Kidney (tissue), 22 donors: ENCODE measurements at places on chromosomes 16 and 17. TPM values are rescaled to one million over a fixed set of nuclear protein-coding genes. Genes with fewer than 3 reads are reported as not detected.

Gene HS3ST6
- 0.73 TPM for polyA plus RNA-seq

Gene NGFR
- polyA plus RNA-seq = 9.4 TPM

DNA sequence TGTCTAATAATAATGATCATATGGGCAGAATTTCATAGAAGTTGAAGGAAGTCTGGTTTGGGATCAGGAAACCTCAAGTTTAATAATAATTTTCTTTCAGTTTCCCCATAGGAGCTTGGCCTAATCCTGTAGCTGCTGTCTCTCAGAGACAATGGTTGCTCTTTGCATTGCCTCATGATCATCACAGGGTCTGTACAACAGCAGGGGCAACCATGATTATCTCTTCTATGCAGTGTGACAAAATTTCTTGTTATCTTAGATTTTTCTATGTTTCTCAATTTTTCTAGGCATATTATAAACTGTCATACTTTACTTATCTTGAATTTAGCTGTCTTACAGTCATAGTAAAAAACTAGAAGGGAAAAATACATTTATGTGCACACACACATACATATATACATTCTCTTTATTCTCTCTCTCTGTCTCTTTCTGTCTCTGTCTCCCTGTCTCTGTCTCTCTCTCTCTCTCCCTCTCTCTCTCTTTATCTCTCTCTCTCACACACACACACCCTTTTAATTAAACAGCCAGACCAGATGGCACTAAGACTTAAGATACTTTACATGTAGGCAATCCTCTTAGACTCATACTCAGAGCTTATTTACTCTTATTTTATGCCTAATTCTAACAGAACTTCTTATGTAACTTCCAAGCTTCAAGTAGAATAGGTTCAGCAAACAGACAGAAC, 30.5 kb downstream of the SMIM36 start:
- H3K36me3 ChIP-seq = no peaks in the 10 kb centered on the region
- no peak overlapping the region for H3K27ac ChIP-seq
- H3K4me1 ChIP-seq = no peaks in the 10 kb centered on the region
- no peaks in the 10 kb centered on the region for H3K27me3 ChIP-seq
- no peak for DNase-seq

Gene NPIPA2
- not detected for polyA plus RNA-seq

DNA sequence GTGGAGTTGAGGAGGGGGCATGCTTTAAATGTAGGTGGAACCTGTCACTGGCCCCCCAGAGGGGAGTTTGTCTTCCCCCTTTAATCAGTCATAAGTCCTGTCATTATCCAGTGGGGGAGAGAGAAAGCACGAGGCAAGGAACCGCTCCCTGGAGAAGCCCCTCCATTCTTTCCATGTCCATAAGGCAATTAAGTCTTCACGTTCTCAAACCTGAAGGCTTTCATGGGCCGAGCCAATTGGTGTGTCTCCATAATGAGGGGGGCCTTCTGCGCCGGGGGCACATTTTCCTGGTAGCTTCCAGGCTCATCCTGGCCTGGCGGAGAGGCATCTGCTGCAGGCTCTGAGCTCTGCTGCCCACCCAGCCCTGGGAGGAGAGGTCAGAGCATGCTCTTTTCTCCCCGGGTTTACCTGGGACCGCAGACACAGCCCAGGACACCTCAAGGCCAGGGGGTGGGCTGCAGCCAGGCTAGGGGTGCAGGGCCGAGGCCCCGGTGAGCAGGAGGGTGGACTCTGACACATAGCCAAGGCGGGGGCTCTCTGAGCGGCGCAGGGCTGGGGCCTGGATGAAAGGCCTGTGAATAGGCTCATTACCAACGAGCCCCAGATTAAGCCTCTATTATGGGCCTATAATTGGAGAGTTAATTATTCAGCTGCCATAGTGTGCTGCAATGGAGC, 42.5 kb downstream of the C16orf78 start:
- no peak overlapping the region for H3K27ac ChIP-seq
- H3K4me3 ChIP-seq = no peak overlapping the region
- no peaks in the 10 kb centered on the region for H3K36me3 ChIP-seq
- DNase-seq = no peak
- no peaks in the 10 kb centered on the region for H3K27me3 ChIP-seq
- peaks cover 4% of the 10 kb centered on the region for H3K4me1 ChIP-seq

Gene ASIC2
- 0.60 TPM for polyA plus RNA-seq

DNA sequence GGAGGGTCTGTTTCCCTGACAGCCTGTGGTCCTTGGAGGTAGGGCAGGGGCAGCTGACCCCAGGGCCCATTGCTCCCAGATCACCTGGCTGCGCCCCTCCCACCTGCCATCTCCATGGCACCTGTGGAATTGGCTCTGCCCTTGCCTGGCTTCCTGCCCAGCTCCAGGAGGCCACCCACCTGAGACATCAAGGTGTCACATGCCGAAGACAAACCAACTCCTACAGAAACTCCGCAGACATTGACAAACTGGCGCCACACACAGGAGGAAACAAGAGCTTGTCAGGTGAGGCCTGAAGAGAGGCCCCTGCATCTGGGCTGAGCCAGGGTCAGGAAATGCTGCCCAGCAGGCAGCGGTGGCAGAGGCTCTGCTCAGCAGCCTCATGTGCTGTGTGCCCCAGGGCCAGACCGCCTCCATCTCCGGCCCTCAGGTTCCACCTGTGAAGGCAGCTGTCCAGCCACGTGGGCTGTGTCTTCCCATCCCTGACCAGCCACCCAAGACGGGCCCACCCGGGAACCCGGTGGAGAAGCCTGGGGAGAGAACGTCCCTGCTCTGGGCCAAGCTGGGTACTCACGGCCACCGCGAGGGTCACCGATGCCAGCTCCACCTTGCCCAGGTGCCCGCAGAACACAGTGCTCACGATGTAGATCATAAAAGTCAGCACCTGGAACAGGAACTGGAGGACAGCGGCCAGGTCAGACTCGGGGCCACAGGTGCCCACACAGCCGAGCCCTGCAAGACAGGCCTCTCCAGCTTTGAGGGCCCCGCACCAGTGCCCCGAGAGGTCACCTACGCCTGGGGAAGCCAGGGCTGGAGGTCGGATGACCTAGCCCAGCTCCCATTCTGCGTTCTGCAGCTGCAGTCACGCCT, 1.6 kb downstream of the SLC47A2 start:
- H3K4me1 ChIP-seq = no peaks in the 10 kb centered on the region

GRCh38 chr16:89119166-89119621, 25.5 kb downstream of the ACSF3 start:
- no peak overlapping the region for H3K4me3 ChIP-seq
- no peak for DNase-seq
- no peaks in the 10 kb centered on the region for H3K4me1 ChIP-seq
- H3K36me3 ChIP-seq = peaks cover 8% of the 10 kb centered on the region
- H3K27me3 ChIP-seq = no peaks in the 10 kb centered on the region
- H3K27ac ChIP-seq = no peak overlapping the region

Gene NXPH3
- polyA plus RNA-seq = 1.2 TPM

DNA sequence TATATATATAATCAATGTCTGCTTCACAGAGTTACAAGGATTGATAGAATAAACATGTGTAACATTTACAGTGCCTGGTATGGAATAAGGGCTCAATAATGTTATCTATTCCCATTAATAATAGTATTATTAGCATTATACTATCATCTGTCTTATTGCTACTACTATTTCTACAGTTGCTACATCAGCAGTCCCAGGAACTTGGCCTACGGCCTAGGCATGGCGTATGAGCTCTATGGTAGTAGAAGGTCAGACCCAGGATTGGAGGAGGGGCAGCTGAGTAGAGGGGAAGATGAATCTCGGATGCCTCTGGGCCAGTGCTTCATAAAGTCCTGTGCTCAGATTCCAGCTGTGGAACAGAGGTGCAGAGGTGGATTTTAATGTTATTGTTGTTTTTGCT, 146.3 kb upstream of the TBX2 start:
- no peaks in the 10 kb centered on the region for H3K27me3 ChIP-seq
- peak; percentile 90 for DNase-seq
- H3K27ac ChIP-seq = no peak overlapping the region
- no peaks in the 10 kb centered on the region for H3K36me3 ChIP-seq
- H3K4me3 ChIP-seq = no peak overlapping the region
- H3K4me1 ChIP-seq = peaks cover 14% of the 10 kb centered on the region

GRCh38 chr16:27463741-27464591, 62.0 kb downstream of the IL21R start:
- DNase-seq = no peak
- peaks cover 50% of the 10 kb centered on the region for H3K36me3 ChIP-seq
- H3K27ac ChIP-seq = no peak overlapping the region
- no peak overlapping the region for H3K4me3 ChIP-seq
